ENCODE measurements at places on chromosomes 16 and 17.

GRCh38 chr17:44361292-44362260, 2.1 kb downstream of the FAM171A2 start:
- DNase-seq = no peak

GRCh38 chr16:69302301-69302700, 8.8 kb upstream of the VPS4A start:
- DNase-seq = no peak

- no peak for DNase-seq
Measured at GRCh38 chr17:70352834-70353233, 183.5 kb downstream of the KCNJ2 start.

DNA sequence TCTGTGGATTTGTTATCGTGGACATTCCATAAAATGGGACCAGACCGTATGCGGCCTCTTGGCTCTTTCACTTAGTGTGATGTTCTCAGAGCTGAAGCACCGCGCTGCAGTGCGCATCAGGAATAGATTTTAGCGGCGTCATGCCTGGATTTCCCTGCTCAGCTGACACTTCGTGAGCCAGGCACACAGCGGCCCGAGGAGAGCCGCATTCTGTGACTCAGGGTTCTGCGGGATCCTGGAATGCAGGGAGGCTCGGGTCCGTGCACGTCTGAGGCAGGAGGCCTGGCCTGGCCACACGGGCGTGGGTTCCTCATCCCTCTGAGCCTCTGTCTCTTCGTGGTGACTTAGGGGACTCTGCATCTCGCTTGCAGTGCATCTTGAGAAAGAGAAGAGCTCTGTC, 13.4 kb downstream of the CBFA2T3 start:
- DNase-seq = no peak

DNA sequence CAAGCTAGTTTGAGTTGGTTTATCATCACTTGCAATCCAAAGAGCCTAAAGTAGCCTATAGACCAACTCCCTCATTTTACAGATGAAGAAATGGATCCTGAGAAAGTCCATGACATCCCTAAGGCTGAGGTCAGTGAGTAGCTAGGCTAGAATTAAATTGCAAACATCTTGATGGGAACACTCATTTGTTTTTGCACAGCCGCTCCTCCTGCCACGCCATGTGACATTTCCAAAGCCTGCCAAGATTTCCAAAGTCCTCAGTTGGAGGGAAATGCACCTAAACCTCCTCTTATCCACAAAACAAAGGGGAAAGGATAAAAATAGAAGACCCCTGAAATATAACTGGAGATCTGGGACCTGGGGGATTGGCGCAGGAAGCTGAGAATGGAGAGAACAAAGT, 15.0 kb downstream of the TMEM92 start:
- peak; percentile 63 for DNase-seq

GRCh38 chr17:17970699-17971430, 1.3 kb downstream of the TOM1L2 start:
- no peak for DNase-seq

DNA sequence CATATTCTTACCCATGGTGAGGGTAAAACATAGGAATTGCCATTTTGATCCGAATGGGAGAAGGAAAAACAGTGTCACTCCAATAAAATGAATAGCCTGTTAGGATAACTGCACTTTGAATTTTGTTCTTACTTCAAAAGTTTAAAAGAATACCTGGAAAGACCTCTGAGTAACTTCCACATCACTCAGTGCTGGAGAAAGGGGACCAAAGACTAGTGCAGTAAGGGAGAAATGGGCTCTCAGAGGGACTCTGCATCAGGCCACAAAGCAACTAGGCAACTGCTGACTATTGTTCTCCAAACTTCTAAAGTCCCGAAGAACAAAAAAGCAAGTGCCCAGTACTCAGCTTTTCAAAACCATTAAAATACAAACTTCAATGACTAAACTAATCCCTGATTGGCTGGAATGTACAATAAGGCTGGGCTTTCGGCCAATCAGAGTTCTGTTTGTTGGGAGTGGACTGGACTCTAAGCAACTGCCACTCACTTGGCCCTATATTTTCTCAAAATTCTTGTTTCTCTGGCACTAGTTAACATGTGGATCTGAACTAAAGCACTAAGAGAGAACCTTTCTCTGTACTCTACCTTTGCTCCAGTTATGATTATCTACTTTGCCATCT, 6.2 kb downstream of the DNAJC7 start:
- no peak for DNase-seq

- DNase-seq = no peak
Measured at GRCh38 chr16:54506214-54506580, 219.6 kb upstream of the IRX3 start.

GRCh38 chr17:77581480-77581879, 377.0 kb upstream of the TNRC6C start:
- DNase-seq = peak; percentile 32

DNA sequence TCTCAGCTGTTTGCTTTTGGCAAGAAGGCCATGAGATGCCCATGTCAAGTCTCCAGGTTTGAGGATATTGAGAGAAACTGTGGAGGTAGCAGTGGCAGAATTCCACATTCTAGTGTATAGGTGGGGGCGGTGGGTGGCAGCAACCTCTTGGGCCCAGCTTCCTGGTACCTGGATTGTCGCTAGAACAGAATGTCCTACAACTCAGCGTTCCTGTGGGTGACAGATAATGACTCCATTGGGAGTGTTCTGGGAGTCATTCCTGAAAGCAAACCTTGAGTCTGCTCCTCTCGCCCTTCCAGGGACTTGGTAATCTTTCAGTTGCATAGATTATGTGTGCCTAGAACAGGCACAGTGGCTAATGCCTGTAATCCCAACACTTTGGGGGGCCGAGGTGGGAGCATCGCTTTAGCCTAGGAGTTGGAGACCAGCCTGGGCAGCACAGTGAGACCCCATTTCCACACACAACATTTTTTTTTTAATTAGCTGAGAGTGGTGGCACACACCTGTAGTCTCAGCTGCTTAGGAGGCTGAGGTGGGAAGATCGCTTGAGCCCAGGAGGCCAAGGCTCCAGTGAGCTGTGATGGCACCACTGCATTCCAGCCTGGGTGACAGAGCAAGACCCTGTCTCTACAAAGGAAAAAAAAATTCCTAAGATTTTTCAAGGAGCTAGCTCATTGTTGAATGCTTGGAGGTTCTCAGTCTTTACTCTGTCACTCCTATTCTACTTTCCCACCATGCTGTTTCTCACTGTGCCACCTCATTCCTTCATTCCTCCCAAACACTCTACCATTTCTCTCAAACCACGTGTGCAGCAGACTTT, 37.9 kb upstream of the METTL16 start:
- no peak for DNase-seq

DNA sequence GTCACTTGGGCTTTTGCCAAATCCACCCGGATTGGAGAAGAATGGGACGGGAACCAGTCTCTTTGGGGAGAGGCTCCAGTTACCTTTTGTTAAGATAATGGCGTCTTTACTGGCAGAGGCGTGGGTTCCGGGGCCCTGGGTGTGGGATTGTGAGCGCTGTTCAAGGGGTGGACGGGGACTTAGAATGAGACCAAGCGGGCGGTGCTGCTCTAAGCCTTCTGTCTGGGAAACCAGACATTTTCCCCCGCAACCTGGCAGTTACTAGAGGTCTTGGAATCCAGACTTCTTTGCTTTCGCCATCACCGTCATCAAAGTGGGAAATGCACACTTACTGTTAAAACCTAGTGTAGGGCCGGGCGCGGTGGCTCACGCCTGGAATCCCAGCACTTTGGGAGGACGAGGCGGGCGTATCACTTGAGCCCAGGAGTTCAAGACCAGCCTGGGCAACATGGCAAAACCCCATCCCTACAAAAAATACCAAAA, 706 bp downstream of the TEN1 start:
- no peak for DNase-seq

GRCh38 chr16:85752511-85753420, 1.9 kb upstream of the C16orf74 start:
- DNase-seq = peak; percentile 80

DNA sequence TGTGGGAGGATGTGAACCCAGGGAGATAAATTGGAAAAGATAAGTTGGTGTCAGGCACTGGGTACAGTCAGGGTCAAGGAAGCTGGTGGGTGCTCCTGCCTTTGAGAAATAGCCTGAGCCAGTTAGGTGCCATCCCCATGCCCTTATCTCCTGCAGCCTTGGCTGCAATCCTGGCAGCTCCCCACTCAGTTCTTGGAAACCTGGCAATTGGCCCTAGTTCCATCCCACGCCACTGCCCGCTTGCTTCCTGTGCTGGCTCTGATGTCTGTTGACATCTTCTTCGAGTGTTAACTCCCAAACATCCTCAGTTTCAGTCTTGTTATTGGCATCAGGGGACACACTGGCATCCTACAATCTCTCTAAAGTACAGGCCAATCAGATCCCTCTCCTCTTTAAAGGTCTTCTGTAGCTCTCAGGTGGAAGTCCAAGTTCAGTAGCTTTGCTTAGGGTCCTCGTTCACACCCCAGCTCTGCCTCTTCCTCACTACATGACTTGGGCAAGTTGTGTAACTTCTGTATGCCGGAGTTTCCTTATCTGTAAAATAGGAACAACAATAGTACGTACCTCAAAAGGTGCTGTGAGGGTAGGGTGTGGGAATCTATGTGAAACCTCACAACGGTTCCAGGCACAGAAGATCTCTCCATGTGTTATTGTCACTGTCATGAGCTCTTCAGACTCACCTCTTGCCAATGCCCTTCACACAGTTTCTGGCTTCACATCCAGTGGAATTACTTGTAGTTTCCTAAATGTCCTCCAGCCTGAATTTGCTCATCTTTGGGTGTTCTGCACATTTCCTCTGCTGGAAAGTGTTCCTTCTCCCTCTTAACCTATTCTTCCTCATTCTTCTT, 13.5 kb upstream of the PRKAR1A start:
- DNase-seq = no peak

DNA sequence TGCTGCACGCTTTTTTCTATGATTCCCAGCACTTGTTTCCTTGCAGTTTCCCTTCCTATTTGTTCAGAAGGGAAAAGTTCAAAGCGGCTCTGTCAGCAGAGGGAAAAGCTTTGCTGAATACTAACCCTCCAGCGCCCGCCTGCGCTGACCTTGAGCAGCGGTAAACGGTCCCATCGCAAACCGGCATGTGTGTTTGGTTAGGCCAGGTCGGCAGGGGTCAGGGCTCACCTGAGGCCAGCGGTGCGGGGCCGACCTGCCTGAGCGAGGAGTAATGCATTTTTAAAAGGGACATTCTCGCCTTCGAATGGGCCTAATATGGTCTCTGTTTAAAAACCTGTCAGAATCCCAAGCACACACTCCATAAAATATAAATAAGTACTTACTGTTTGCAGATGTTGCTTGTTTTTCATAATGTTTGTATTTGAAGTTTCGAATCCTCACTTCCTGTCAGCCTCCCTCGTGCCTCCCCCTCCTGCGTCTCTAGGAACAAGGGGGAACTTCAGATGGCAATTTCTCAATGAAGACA, 110.1 kb downstream of the IRX3 start:
- DNase-seq = peak; percentile 24

GRCh38 chr17:37465069-37465616, 24.5 kb upstream of the DUSP14 start:
- peak; percentile 85 for DNase-seq

- DNase-seq = no peak
Measured at GRCh38 chr17:62780269-62780668, 27.8 kb downstream of the MARCHF10 start.

DNA sequence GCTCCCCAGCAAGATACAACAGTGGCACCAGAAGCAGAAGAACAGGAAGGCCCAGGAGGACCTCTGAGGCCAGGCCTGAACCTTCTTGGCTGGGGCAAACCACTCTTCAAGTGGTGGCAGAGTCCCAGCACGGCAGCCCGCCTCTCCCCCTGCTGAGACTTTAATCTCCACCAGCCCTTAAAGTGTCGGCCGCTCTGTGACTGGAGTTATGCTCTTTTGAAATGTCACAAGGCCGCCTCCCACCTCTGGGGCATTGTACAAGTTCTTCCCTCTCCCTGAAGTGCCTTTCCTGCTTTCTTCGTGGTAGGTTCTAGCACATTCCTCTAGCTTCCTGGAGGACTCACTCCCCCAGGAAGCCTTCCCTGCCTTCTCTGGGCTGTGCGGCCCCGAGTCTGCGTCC, 11.9 kb downstream of the CES3 start:
- no peak for DNase-seq

GRCh38 chr16:89317729-89318429, 100.4 kb downstream of the ZNF778 start:
- no peak for DNase-seq

DNA sequence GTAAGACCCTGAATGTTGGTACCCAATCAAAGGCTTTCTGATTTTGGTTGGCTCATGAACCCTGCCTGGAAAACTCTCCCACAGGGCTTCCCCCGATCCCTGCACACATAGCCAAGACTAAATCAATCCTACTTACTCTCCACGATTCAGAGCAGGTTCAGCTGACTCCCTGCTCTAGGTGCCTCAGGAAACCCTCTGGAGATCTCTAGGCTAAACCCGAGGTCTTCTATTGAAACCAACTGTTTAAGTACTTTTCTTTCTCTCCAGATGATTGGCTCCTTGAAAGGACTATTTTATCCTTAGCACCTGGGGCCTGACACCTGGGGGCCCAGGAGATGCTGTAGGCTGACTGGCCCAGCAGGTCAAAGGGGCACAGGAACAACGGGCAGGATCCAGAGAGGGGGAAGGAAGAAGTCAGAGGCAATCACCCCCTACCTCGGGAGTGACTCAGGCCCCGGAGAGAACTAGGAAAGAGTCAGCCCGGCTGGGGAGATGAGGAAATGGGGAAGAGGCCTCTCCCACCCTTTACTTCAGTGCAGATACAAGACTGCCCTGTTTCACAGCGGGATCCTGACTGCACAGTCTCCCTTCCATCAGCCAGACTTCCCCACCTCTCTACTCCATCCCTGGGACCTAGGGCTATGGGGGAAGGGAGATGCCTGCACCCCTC, 2.0 kb downstream of the TBC1D10B start:
- peak; percentile 61 for DNase-seq

DNA sequence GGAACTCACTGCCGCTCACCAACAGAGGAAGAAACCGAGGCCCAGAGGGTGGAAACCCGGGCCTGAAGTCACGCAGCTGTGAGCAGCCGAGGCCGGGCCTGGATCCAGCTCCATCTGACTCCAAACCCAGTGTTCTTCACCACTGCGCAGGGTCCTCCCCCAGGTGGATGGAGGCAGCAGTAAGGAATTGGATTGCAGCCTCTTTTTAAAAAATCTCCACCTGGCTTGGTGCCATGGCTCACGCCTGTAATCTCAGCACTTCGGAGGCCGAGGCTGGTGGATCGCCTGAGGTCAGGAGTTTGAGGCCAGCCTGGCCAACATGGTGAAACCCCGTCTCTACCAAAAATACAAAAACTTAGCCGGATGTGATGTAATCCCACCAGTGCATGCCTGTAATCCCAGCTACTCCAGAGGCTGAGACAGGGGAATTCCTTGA, 177.2 kb downstream of the FOXL1 start:
- no peak for DNase-seq

DNA sequence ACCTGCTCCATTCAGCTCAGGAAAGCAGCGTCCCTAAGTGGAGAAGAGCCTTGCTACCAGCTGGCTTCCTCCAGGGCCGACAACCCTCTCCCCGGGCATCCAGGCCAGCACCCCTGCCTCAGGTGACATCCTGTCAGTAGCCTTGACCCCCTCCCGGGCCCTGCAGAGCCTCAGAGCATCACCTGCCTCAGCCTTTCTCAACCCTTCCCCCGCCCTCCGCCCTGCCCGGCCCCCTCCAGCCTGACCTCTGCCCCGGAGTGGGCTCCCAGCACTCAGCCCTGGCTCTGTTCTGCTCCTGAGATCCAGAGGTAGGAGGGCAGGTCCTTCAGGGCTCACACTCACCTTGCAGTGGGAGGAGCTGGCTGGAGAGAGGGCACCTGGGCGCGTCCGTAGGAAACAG, 73.8 kb upstream of the METRNL start:
- no peak for DNase-seq

- peak; percentile 40 for DNase-seq
Measured at GRCh38 chr16:30186782-30187555, 3.6 kb downstream of the CORO1A start.

- DNase-seq = peak; percentile 72
Measured at GRCh38 chr17:1764284-1764683, 2.4 kb downstream of the SERPINF1 start.

- DNase-seq = peak; percentile 55
Measured at GRCh38 chr16:47905771-47906170, 250.0 kb downstream of the ABCC12 start.

Measured in fibroblast of skin of right biceps (primary cell).